ENCODE measurements at places on chromosomes 4 and X.

DNA sequence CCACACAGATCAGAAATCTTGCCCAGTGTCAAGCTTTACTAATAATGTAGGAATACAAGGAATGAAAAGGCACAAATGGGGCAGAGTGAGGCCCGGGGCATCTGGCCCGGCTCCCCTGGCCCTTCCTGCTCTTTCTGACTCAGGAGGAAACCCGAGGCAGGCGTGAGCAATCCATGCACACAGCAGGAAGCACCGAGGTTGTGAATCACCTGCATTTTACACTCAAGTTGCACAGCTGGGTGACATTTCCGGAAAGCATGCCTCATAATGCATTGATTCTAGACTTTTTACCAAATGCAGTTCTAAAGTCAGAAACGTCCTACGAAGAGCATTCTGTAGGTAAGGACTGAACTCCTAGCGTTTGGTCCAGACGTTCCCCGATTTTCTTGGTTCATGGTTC, 38.9 kb downstream of the PRIMPOL start:
- no peak for DNase-seq

- peak; percentile 35 for DNase-seq
Measured at GRCh38 chr4:155960522-155960921, 6.9 kb upstream of the CTSO start.

DNA sequence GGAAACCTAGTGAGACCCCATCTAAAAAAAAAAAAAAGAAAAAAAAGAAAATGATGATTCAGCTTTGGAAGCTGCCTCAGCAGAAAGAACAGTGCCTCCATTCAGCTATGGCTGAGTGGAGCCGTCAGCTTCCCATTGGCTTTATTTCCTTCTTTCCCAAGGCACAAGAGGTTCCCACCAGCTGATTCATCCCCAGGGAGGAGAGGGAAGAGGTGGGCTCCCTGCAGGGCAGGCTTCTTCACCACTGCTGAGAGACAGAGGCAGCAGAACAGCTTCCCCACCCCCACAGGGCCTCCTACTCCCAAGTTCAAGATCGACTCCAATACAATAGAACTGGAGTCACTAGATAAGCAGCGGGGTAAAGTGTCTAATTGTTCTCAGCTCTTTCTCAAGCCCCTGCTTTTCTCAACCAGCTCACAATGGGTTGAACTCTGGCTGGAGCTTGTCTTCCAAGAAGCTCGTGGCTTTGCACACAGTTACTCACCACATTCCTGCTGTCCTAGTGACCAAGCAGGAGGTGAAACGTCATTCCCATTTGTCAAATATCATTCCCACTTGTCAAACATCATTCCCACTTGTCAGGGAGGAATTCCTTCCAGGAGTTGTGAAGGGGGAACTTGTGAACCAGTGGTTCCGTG, 47.8 kb downstream of the FHDC1 start:
- no peak for DNase-seq

DNA sequence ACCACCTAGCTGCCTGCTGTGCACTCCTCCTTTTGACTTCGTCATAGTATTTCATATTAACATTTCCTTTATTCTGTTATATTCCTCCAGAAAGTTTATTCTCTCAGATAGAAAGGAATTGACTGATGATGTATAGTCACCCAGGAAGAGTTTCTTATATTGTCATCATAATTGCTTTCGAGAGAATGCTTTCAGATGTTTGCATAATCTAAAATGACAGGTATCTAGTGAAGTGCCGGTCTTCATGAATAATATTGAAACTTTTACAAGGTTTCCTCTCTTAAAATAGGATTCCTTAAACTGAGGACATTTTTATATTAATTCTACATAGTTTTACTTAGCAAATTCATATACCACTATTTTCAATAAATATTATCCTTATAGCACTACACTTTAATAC, 10.1 kb downstream of the SEC24D start:
- DNase-seq, result no peak

DNA sequence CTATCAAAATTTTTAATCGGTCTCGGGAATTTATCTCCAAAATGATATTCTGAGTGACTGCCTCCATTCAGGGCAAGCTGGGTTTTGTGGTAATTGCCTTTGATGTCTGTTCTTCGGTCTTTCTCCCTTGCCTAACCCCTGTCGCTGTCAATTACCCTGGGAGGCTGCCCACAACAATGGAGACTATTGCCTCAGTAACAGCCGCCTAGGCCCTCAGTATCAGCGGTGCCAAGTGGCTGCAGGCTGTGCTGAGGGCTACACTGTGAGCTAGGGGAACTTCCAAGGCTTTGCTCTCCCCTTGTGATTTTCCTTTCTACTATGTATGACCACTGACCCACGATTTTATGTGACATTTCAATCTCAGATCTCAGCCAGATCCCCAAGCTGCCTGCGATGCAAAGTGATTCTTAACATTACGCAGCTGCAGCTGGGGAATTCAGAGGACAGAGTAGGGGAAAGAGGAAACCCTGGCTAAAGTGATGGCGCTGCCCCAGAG, 36.3 kb upstream of the REST start:
- no peak for DNase-seq
